ENCODE measurements at places on chromosomes 2 and 18. TPM values are rescaled to one million over a fixed set of nuclear protein-coding genes. Genes with fewer than 3 reads are reported as not detected.

GRCh38 chr2:72104821-72105588, 42.7 kb downstream of the CYP26B1 start:
- peaks cover 4% of the 10 kb centered on the region for H3K27me3 ChIP-seq
- no peak overlapping the region for H3K4me3 ChIP-seq
- no peaks in the 10 kb centered on the region for H3K4me1 ChIP-seq
- H3K27ac ChIP-seq, result no peak overlapping the region
- H3K36me3 ChIP-seq, result no peaks in the 10 kb centered on the region
- peak; percentile 47 for DNase-seq

DNA sequence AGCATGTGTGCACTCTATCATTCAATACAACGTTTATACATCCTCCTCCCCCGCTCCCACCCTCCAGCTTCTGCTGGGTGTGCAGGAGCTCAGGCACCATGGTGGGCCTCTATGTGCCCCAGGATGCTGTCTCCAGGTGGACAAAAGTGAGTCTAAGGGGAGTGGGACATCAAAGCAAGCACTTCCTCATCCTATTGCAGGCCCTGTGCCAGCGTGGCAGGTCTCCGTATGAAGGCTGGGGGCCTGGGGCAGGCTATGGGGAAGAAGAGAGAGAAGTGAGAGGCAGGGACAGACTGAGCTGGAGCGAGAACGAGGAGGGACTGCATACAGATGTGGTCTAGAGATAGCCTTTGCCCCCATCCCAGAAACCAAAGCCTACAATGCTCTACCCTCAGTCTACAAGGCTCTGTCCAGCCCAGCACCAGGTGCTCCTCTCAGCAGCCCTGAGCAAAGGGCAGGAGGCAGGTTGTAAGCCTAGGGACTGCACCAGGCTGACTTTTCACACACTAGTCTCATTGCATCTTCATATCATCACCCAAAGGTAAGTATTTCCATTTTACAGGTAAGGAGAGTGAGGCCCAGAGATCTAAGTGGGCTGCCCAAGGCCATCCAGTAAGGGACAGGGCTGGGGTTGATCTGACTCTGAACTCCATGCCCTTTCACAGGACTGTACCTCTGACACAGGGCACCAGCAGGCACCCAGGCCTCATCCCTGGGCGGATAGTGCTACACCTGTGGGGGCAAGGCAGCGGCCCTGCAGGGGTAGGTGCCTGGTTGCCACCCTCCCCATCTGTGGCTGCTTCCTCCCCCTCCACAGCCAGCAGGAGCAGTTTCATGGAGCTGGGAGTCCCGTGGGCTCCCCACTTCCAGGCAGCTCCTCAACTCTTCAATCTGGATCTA, 14.0 kb upstream of the ARID5A start:
- no peak overlapping the region for H3K27ac ChIP-seq
- no peaks in the 10 kb centered on the region for H3K27me3 ChIP-seq
- no peak for DNase-seq
- H3K4me3 ChIP-seq, result no peak overlapping the region
- no peaks in the 10 kb centered on the region for H3K4me1 ChIP-seq
- no peaks in the 10 kb centered on the region for H3K36me3 ChIP-seq

GRCh38 chr2:31729065-31729439, 148.3 kb upstream of the SRD5A2 start:
- H3K4me1 ChIP-seq, result no peaks in the 10 kb centered on the region
- no peaks in the 10 kb centered on the region for H3K36me3 ChIP-seq
- no peak for DNase-seq

- no peak for DNase-seq
- no peaks in the 10 kb centered on the region for H3K27me3 ChIP-seq
- no peak overlapping the region for H3K4me3 ChIP-seq
These were observed 53.4 kb upstream of the IL1RL1 start for GRCh38 chr2:102258025-102258385.

DNA sequence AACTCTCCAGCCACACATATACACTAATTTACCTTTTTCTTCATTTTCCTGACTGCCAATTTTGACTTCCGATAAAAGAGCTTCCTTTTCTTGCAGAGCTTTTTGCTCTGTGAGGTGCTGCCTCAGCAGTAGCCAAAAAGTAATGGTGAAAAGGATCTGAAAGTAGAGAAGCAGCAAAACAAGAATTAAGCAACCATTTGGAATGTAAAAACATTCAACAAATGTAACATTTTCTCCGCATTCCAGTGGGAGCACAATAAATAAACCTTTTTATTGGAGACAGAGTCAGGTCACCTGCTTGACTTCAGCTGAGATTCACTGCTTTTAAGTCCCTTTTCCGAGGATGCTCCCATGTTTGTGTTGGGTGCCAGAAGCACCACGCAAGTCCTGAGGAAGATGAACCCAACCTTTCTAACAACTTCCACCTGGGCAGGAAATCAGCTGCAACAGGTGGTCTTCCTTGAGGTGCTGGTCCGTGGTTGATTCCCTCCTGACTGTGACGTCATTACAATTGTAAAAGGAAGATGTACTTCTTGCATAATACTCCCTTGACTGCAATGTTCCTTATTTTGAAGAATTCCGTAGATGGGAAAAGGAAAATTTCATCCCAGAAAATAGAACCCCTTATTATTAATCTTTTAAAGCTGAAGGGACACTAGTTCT, 265.5 kb downstream of the NAPG start:
- no peaks in the 10 kb centered on the region for H3K27me3 ChIP-seq
- H3K36me3 ChIP-seq, result peaks cover 6% of the 10 kb centered on the region
- DNase-seq, result no peak
- no peak overlapping the region for H3K4me3 ChIP-seq
- no peak overlapping the region for H3K27ac ChIP-seq
- H3K4me1 ChIP-seq, result no peaks in the 10 kb centered on the region

GRCh38 chr18:10029711-10030110, 115.9 kb downstream of the VAPA start:
- no peaks in the 10 kb centered on the region for H3K27me3 ChIP-seq
- H3K4me1 ChIP-seq, result no peaks in the 10 kb centered on the region
- no peak for DNase-seq
- no peak overlapping the region for H3K4me3 ChIP-seq

Gene HOXD10
- not detected for polyA plus RNA-seq

Gene RAD51AP2
- polyA plus RNA-seq, result 0.03 TPM

Gene RNF144A
- 5.0 TPM for polyA plus RNA-seq

Gene FEV
- 5.7 TPM for polyA plus RNA-seq

Measured in small intestine (tissue), 16 donors.